Psoas muscle (tissue), 8 donors: ENCODE measurements at places on chromosomes 1 and 21. TPM values are rescaled to one million over a fixed set of nuclear protein-coding genes. Genes with fewer than 3 reads are reported as not detected.
A peak's percentile ranks its signal among the peaks of the same experiment; 100 is the strongest.

Gene ACOT11
- total RNA-seq: 2.4 TPM

Gene ZFP69B
- total RNA-seq: 0.32 TPM

Gene CAPN2
- total RNA-seq: 105 TPM

Gene HAO2
- not detected for total RNA-seq

Gene FAM72D
- not detected for total RNA-seq

Gene RAB13
- 56.3 TPM for total RNA-seq

DNA sequence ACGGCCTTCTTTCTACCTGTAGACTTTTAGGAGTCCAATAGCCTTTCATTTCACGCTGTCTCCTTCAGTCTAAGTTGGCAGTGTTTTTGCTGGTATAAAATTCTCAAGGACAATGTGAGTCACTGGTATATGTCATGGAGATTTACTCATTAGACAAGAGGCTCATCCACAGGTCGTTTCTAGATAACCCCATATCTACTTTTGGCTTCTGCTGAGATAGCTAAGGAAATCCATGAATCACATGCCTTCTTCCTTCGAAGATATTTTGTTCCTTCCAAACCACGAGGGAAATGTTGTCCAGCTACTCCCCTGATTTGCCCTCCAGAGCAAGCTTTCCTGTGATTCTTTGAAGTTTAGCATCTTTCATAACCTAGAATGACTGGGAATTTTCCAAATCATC, 38.5 kb upstream of the KCNK1 start:
- H3K27me3 ChIP-seq: no peaks in the 10 kb centered on the region
- H3K4me1 ChIP-seq: no peaks in the 10 kb centered on the region
- no peak overlapping the region for H3K4me3 ChIP-seq
- H3K36me3 ChIP-seq: no peaks in the 10 kb centered on the region

GRCh38 chr1:239854922-239855321, 236.8 kb upstream of the FMN2 start:
- H3K27ac ChIP-seq: no peak overlapping the region
- DNase-seq: no peak
- no peaks in the 10 kb centered on the region for H3K4me1 ChIP-seq
- no peaks in the 10 kb centered on the region for H3K27me3 ChIP-seq
- H3K36me3 ChIP-seq: no peaks in the 10 kb centered on the region

DNA sequence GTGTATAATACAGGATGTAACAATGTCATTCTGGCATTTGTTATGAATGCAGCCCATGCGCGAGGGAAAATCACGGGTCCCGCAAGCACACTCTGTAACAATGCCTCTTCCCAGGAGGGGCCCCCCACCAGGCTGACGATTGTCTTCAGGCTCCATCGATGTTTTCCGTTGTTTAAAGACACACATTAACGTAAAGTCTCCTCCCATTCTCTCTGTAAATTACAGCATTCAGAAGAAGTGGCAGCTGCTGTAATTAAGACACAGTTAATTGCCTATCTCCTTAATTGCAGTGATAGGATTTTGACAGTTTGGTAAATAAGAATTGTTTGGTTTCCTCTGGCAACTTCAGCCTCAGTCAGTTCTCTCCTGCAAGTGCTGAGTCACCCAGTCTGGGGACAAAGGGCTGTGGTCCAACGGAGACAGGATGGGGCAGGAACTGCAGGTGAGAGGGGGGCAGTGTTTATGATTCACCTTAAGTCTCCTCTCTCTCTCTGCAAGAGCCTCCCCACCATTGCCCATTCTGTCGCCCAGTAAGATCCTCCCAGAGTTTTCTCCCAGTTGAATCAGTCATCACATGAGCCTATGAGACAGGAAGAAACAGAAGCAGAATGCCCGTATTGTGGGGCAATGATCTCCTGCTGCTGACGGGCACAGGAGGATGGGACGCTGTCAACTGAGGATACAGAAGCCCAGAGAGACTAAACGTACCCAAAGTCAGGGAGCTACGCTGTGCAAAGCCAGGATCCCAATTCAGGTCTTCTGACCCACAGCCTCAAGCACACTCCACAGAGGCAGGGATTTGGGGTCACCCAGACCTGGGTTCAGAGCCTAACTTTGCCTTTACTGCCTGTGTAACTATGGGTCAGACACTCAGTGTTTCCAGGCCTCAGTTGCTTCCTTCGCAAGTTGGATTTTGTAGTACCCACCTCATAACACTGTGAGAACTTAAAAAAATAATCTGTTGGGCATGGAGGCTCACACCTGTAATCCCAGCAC, 110.0 kb downstream of the ADSS2 start:
- H3K4me3 ChIP-seq: no peak overlapping the region
- no peak for DNase-seq
- no peaks in the 10 kb centered on the region for H3K27me3 ChIP-seq
- H3K4me1 ChIP-seq: no peaks in the 10 kb centered on the region
- no peaks in the 10 kb centered on the region for H3K36me3 ChIP-seq

DNA sequence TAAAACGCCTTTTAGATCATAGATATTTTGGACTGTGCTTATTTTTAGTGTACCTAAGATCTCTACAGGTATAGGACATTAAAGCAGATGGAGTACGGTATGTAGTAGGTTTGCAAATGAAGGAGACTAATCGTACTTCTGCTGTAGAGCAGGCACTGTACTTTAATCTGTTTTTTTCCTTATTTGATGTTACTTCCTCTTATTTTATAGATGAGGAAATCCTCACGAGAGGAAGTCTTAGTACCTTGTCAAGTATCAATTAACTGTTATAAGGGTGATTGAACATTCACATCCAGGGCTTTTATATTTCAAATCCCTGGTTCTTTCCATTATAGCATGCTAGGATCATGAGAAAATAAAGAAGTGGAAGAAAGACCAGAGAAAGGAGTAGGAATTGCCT, 41.1 kb downstream of the CACHD1 start:
- no peak overlapping the region for H3K27ac ChIP-seq
- no peaks in the 10 kb centered on the region for H3K36me3 ChIP-seq
- no peak for DNase-seq
- peaks cover 25% of the 10 kb centered on the region for H3K4me1 ChIP-seq
- H3K27me3 ChIP-seq: no peaks in the 10 kb centered on the region
- no peak overlapping the region for H3K4me3 ChIP-seq

DNA sequence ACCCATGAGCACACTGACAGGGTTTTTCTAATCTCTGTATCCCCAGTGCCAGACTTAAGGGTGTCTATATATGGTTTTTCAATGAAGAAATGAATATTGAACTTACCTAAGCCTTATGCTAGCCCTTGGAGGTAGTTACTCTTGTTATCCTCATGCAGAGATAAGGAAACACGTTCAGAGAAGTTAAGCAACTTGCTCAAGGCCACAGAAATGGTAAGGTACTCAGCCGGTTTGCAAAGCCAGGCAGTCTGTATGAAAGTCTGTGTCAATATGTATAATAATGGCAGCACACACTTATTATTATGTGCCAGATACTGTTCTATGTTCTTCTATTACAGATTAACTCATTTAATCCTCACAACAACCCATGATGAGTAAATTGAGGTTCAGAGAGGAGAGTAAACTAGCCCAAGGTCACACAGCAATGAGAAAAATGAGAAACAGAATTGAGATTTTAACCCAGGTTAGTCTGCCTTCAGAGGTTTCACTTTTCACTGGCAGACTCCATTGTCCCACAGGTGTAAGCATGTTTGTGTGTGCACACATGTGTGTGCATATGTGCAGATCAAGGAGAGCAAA, 54.6 kb upstream of the CSF3R start:
- H3K4me1 ChIP-seq: no peaks in the 10 kb centered on the region
- no peak for DNase-seq
- no peaks in the 10 kb centered on the region for H3K36me3 ChIP-seq
- no peak overlapping the region for H3K4me3 ChIP-seq

DNA sequence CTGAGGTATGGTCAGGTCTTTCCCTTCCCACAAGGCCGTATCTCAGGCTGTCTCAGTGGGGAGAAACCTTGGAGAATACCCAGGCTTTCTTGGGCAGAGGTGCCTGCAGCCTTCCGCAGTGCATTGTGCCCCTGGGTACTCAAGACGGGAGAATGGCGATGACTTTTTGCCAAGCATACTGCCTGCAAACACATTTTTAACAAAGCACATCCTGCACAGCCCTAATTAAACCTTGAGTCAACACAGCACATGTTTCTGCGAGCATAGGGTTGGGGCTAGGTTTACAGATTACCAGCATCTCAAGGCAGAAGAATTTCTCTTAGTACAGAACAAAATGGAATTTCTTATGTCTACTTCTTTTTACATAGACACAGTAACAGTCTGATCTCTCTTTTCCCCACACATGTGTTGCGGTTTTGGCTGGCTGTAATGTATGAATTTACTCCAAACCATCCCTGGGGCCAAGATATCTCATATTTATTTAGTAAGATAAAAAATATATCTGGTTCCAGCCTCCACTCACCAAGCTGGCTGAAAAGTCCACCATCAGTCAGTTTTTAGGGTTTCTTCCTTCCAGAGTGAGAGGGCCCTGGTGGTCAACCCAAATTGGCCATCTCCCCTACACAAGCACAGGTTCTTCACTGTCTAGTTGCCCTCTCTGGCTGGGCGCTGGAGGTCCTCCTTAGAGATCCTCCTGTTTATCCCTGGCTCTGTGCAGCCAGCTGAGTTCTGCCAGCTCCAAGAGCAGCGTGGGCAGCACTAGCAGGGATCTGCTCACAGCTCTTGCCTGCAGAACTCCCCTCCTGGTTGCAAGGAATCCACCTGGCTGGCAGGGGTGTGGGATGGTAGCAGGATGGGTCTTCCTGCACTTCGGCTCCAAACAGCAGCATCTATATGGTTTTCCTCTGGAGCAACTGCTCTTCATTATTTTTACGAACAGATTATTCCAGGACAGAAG, 2.6 kb downstream of the FAAH start:
- H3K4me3 ChIP-seq: no peak overlapping the region
- peak overlapping the region; percentile 23 for H3K27ac ChIP-seq
- DNase-seq: no peak
- H3K36me3 ChIP-seq: no peaks in the 10 kb centered on the region
- H3K27me3 ChIP-seq: no peaks in the 10 kb centered on the region

DNA sequence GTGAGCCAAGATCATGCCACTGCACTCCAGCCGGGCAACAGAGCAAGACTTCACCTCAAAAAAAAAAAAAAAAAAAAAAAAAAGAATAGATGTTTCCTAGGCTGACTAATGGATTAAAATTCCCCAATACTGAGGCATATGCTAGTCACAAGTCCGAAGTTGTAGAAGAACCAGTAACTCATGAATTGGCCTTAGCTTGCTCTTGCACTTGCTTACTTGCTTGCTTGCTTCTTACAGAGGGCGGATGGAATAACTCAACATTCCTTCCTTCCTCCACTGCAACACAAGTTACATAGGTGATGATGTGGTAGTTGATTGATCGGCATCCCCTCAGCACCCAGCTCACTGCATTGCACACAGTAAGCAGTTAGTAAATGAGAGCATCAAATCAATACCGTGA, 2.8 kb upstream of the TARS2 start:
- peaks cover 10% of the 10 kb centered on the region for H3K4me1 ChIP-seq
- H3K27me3 ChIP-seq: no peaks in the 10 kb centered on the region
- H3K27ac ChIP-seq: no peak overlapping the region
- H3K4me3 ChIP-seq: no peak overlapping the region
- DNase-seq: no peak

- H3K4me3 ChIP-seq: no peak overlapping the region
- no peaks in the 10 kb centered on the region for H3K4me1 ChIP-seq
- no peaks in the 10 kb centered on the region for H3K36me3 ChIP-seq
- H3K27ac ChIP-seq: no peak overlapping the region
- no peak for DNase-seq
- no peaks in the 10 kb centered on the region for H3K27me3 ChIP-seq
Measured at GRCh38 chr1:156578055-156578454, 1.5 kb upstream of the TTC24 start.
